Fibroblast of skin of right biceps (primary cell): ENCODE measurements at places on chromosomes 16 and 17.

DNA sequence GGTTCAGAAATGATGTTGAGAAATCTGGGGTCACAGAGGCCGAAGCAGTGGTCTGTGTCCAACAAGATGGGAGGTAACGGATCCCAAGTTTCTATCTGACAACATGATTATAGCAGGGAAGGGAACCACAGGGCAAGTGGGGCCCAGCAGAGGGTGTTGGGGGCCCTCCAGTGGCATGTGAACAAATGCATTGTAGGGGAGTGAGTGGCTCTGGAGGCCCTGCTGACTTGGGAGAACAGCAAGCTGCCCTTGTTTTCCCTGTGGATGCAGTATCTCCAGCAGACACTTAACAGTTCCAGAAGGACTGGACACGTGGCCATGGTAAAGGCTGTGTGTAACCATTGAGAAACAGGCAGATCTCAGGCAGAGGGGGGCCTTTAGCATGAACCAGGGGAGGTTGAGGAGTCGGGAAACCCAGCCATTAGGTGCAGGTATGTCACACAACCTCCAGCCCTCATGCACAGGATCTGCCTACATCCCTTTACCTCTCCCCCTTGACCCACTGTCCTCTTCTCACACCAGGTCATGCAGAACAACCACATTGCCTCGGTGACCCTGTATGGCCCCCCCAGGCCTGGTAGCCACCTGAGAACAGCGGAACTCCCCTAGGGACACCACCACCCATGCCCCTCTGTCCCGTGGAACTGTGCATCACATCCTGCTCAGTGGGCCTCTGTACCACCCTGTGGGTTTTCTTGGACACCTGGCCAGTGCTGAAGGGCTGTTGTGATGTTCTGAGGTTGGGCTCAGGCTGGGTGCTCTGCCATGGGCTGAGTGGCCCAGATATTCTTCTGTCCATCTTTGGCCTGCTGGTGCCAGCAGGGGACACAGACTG lies 4.1 kb downstream of the B3GNT9 start:
- no peak for DNase-seq

DNA sequence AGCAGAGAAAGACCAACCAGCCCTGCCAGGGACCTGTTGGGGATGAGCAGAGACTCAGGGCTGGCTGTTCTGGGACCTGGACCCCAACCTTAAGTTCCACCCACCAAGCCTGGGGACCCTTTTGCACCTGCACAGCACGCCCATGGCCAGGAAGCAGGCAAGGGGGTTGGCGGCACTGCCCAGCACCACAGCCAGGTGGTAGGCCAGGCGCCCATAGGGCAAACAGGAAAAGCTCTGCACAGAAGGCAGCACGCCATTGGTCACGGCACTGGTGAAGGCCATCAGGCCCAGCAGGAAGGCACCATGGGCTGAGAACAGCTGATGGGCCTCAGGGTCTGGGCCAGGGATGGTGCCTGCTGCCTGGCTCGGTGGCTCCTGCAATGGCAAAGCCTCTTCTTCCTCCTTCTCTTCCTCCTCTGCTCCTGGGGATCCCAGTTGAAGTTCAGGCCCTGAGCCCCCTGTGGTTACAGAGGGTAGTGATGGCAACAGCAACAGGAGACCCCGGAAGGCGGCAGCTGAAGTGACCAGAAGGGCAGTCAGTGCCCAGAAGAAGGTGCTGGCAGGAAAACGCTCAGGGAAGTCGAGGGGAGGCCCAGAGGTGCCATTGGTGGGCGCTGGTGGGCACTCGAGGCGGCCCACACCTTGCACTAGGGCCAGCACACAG lies 1.7 kb downstream of the SLC52A1 start:
- no peak for DNase-seq

DNA sequence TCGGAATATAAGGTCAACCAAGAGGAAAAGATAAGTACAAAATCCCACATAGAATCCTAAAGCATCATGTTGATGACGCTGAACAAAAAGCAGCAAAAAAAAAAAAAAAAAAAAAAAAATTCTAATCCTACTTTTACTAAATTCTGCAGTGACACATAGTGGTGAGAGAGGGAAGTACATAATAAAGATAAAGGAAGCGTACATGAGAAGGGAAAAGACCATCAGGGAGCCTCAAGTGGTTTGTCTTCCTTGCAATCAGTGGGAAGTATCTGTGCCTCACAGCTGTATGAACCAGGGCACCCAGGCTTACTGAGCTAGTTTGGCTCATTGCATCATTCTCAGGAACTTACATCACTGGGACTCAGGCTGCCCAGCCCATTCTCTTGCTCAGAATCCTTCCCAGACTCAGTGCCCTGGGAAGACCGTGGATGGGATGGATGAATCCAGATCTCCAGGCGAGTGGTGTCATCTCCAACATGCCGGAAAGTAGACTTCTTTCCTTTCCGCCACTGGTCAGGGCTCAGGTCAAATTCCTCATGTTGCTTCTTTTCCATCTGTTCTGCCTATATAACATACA lies 21.2 kb downstream of the SMG6 start:
- DNase-seq, result peak; percentile 83

DNA sequence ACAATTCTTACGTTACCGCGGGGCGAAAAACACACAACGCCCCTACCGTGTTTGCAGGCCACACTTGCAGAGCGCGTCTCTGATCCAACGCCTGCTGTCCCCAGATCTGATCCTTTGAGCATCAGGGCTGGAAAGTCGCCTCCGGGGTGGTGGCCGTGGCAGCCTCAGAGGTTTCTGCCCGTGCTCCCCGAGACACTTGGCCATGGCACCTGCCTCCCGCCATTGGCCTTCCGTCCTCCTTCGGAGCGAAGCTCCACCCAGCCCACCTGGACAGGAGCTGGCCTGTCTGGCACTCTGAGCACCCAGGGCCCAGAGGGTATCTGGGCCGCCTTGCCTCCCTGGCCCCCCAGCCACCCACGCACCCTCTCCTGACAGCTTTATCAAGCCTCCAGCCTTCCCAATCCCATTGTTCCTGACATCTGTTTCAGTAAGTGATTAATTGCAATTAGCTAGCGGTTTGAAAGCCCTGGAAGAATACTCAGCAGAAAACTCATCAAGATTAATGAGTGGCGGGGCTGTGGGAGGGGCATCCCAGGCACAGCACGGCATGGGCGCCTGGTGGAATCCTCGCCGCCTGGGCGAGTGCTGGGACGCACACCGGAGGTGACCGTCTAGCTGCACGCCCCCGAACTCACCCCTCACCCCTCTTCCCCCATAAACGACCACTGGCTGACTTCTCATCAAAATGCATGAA lies 181.5 kb upstream of the GSE1 start:
- no peak for DNase-seq

GRCh38 chr17:29327412-29327811 lies 33.5 kb upstream of the NUFIP2 start:
- DNase-seq, result no peak

- DNase-seq, result no peak
These were observed 5.0 kb downstream of the BBS2 start for GRCh38 chr16:56514845-56515244.

DNA sequence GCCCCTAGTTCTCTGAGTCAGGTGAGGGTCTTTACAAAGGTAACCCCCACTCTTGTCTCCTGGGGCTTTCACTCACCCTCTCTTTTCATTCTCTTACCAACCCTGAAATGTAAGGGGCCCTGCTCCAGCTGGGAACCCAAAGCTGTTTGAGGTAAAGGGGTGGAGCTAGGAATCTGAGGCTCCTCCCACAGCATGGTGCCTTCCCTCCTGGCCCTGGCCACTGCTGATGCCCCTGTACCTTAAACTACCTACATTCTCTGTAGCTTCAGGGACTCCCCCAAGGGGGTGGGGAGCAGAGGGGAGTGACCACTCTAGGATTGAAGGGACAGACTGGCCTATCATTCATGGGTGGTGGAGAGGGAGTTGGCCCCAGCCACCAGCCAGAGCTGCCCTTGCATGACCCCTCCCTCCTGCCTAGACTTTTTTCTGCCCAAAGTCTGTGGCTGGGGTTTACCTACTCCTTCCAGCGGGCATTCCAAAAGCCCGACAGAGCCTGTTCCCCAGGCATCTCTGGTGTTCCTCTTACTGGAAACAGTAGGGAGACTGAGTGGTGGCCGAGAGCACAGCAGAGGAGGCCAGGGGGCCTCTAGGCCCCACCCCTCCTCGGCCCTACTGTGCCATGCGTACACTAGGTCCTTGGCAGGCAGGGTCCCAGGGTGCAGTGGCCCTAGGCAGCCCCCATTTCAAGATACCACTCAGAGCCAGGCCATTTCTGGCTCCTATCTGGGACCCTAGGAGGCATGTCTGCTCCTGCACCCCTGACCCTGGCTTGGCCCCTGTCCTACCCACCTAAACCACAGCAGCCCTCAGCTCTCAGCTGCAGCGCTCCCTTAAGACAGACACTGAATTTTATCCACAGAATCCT lies 9.5 kb downstream of the DOK4 start:
- peak; percentile 13 for DNase-seq

- no peak for DNase-seq
These were observed 59.8 kb upstream of the NLRP1 start for GRCh38 chr17:5644065-5644464.

DNA sequence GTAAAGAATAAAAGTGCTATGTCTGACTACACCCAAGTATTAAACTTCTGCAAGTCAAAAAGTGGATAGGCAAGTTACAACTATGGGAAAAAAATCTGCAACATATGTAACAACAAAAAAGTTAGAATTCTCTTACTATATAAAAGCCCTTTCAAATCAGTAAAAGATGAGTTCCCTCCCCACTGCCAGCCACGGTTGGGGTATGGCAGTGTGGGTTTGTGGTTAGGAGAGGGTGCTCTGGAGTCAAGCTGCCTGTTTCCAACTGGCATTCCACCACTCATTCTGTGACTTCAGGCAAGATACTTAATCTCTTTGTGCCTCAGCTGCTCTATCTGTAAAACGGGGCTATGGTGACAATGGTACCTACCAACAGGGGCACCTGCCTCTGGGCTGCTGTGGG lies 26.6 kb upstream of the MFSD6L start:
- DNase-seq, result no peak

DNA sequence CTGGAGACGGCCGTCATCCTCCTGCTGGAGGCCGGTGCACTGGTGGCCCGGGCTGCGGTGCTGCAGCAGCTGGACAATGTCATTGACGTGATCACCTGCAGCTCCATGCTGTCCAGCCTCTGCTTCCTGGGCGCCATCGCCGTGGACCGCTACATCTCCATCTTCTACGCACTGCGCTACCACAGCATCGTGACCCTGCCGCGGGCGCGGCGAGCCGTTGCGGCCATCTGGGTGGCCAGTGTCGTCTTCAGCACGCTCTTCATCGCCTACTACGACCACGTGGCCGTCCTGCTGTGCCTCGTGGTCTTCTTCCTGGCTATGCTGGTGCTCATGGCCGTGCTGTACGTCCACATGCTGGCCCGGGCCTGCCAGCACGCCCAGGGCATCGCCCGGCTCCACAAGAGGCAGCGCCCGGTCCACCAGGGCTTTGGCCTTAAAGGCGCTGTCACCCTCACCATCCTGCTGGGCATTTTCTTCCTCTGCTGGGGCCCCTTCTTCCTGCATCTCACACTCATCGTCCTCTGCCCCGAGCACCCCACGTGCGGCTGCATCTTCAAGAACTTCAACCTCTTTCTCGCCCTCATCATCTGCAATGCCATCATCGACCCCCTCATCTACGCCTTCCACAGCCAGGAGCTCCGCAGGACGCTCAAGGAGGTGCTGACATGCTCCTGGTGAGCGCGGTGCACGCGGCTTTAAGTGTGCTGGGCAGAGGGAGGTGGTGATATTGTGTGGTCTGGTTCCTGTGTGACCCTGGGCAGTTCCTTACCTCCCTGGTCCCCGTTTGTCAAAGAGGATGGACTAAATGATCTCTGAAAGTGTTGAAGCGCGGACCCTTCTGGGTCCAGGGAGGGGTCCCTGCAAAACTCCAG lies 1.1 kb downstream of the MC1R start:
- DNase-seq, result no peak

DNA sequence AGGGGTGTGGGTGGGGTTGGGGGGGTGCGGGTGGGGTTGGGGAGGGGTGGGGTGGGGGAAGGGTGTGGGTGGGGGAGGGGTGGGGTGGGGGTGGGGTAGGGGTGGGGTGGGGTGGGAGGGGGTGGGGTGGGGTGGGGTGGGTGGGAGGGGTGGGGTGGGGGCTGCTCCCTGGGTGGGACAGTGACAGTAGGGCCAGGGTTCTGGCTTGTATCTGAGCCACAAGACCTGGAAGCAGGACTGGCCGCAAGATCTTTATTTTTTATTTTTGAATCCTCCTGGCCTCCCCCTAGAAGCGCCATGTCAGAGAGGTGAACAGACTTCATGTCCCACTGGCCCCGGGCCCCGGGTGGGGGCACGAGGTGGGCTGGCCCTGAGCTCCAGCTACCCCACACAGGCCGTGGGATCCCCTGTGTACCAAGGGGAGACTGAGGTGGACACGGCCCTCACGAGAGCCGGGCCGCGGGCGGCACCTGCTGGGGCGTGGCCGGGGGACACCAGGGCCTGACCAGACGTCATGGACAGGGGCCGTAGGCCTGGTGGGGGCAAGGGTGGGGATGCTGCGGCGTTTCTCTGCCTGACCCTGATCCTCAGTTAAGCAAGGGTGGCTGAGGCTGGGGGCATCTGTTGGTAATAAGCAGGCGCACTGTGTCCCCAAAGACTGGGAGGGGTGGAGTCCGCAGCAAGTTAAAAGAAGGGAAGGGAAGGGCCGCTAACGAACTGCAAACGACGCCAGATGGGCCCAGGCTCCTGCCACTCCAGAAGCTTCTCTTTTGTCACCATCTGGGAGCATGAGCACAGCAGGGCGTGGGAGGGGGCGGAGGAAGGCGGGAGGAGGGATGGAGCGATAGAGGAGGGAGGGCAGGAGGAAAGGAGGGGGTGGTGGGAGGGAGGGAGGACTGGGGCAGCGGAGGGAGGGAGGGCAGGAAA lies 22.3 kb upstream of the PABPN1L start:
- DNase-seq, result no peak

- DNase-seq, result peak; percentile 85
These were observed 64.6 kb upstream of the CRHR1 start for GRCh38 chr17:45719335-45720071.

DNA sequence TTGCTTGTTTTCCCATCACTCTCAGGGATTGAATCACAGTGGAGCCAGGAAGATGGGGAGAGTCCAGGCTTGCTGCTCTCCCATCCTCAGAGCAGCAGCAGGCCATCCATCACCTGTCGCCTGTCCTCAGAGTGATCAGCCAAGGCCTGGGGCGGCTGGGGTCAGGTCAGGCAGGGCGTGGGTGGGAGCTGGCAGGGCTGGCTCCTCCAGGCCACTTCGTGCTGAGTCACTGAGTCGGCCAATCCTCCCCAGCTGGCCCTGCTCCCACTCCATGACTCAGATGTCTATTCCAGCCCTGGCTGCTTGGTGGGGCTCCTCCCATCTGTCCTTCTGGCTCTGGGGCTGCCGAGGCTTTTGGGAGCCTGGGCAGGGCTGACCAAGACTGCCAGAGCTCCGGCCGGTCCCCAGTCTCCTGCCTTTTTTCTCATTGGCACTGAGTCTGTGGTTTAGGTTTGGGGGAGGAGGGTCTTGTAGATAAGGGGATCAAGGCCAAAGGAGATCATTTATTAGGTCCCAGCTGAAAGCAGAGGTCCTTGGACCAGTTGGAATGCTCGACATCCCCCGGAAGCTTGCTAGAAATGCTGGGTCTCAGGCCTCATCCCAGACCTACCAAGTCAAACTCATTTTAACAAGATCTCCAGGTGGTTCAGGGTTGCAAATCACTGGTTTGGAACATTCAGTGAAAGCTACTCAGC lies 72.7 kb downstream of the ABCC1 start:
- peak; percentile 94 for DNase-seq

GRCh38 chr17:8152112-8152775 lies at the start of gene PER1:
Gene PER1, minus strand, starts transcription at chr17:8152404. Its CDS starts 1,698 bp downstream, at chr17:8150706.
- DNase-seq, result peak; percentile 94

GRCh38 chr17:17172001-17172939 lies 33.9 kb downstream of the PLD6 start:
- DNase-seq, result no peak
